ENCODE measurements at places on chromosomes 2 and 18.

GRCh38 chr2:161159456-161160225, 587 bp upstream of the TANK start:
- no peak for DNase-seq

GRCh38 chr18:35616664-35617423, 35.3 kb downstream of the GALNT1 start:
- DNase-seq: no peak

GRCh38 chr2:226220511-226220910, 579.1 kb downstream of the IRS1 start:
- no peak for DNase-seq

- DNase-seq: no peak
Observed at GRCh38 chr18:13909141-13909940, 6.0 kb downstream of the MC2R start.

DNA sequence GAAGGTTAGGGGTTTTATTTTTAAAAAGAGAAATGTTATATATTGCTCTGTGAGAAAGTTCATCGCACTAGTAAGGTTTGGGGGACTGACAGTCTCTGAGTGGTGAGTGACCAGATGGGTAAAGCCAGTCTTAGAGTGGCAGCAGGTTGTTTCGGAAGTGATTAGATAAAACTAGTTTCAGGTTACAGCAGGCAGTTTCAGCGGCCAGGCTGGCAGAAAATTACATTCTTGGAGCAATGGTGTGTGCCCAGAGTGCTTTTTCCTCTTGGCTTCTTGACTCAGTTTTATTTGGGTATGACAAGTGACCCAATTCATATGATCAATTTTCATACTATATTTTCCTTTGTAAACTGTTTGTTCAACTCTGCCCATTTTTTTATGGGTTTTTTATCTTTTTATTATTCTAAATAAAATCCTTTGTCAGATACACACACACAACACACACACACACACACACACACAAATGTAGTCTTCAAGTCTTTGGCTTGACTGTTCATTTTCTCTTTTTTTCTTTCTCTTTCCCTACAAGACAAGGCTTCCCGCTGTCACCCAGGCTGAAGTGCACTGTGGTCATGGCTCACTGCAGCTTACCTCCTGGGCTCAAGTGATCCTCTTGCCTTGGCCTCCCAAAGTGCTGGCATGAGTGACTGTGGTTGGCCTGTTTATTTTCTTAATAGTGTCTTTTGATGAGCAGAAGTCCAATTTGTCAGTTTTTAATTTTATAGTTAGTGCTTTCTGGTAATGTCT, 30.9 kb downstream of the RALBP1 start:
- peak; percentile 27 for DNase-seq

DNA sequence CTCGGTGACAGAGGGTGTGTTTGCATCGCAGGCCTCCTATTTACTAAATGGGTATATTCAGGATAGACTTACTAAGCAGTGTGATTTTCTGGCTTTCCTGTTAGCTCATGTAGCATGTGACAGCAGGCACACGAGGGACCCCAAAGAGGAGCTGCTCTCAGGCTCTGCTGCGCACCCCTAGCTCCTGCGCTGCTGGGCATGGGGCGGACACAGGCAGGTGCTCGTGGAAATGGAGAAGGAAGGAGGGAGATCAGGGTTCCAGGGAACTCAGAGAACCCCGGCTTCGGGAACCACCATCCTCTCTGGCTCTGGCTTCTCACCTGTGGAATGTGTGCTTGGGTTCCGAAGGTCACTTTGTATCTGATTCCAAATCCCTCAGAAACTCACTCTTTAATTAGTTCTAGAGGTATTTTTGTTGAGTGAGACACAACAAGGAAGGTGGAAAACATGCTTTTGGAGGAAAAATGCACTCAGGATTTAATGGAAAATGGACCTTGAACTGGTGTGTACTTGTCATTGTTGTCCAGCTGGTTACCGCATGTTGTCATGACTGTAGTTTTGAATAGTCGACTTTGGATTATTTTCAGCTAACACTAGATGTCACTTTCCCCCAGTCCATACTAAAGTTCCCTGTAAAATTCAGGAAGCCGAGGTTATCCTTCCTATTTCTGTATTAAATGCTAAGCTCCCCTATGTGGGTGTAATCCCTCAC, 3.5 kb downstream of the SNTG2 start:
- peak; percentile 28 for DNase-seq
